ENCODE measurements at places on chromosomes 5 and 9.

GRCh38 chr5:25091921-25092320, 447.1 kb upstream of the CDH10 start:
- no peak for DNase-seq

DNA sequence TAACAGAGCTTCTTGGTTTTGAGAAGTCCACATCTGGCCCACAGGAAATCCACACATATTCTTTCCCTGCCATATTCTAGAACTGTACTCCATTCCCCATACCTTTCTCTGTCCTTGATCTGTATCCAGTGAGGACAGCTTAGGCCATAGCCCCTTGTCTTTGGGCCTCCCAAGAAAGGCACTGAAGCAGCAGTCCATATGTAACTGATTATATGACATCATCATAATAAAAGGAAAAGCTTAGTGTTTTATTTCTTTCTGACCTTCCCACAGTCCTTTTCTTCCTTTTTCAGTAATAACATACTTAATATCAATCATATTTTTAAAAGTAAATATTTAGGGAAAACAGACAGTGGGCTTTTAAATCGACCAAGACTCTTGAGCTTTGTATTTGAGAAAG, 222.0 kb downstream of the EDIL3 start:
- DNase-seq, result no peak

GRCh38 chr9:130906735-130907416, 10.3 kb upstream of the QRFP start:
- no peak for DNase-seq

- no peak for DNase-seq
These were observed 1099.9 kb upstream of the DMAC1 start for GRCh38 chr9:8899511-8899910.

GRCh38 chr9:8292657-8293056, 493.1 kb upstream of the DMAC1 start:
- DNase-seq, result no peak

DNA sequence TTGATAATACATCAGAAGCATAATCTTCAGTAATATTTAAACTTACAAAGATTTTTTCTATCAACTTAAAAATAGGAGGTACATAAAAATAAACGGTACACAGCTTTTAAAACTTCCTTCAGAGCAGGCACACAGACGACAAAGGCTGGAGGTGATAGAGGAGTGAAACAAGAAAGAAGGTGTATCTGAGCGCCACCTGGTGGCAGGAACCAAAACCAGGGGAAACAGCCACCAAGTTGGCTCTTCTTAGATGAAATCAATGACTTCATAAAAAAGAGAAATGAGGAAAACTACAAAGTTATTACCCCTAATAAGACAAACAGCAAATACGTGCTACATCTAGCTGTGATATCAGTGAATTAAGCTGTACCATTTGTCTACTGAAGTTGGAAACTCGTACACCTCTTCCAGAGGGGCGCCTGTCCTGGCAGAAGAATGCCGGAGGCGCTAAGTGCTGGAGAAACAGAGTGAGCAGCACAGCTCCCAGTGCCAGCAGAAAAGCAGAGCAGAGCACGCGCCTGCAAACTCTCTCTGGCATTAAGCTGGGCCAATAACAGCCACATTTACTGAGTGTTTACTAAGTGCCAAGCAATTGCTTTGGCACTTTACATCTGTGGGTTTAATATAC, 85.9 kb downstream of the SETX start:
- peak; percentile 51 for DNase-seq

DNA sequence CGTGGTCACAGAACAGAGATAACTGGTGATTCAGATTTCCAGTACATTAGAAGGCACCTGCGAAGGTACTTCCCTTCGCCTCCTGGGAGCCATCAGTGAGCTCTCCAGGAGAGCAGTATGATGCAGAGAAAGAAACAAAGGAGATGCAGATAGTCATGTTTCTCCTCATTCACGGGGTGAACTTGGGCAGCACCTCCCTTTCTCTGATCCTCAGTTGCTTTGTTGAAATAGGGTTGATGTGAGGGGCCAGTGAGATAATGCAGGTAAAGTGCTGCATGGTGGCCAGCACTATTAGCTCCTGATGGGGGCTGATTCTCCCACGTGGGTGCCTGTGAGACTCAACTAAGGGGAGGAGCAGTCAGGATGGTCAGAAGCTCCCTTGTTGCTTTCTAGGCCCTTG, 46.6 kb upstream of the ZNF169 start:
- no peak for DNase-seq

GRCh38 chr5:124795829-124796228, 49.4 kb upstream of the ZNF608 start:
- DNase-seq, result no peak

DNA sequence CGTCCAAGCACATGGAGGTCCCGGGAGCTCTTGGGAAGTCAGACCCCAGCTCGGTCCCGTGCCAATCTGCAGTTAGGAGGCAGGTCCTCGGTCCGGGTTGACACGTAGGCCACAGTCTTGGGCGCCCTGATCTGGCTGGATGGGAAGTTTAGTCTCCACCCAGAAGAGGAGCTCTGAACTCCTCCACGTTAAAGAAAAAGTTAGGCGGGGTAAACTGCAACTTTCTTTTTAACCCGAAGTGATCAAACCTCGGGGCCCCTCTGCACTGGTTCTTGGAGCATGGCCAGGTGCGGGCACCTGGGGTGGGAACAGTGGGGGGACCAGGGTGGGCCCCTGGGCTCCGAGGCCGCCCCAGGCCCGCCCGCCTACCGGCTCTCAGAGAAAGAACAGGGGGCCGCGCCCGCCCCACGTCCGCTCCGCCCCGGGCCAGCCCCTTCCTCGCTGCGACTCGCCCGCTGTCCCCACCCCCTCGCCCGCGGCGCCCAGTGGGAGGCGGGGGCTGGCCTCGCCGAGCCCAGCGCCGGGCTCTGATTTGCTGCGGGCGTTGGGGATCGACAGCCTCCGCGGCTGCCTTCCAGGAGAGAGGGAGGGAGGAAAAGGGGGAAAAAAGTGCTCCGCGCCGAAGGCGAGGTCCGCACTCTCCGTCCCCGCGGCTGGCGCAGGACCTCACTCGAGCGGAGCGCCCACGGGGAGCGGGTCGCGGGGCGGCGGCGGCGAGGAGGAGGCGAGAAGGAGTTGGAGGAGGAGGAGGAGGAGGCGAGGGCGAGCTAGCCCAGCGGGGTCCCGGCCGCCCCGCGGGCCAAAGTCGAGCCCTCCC, at the start of gene COL5A1:
Gene COL5A1 (plus strand): TSS at position 631 of the 817 bp plus-strand sequence. CDS start 385 bp downstream, outside the sequence.
- DNase-seq, result no peak

- no peak for DNase-seq
These were observed 291.0 kb downstream of the DOCK8 start for GRCh38 chr9:505741-506059.

DNA sequence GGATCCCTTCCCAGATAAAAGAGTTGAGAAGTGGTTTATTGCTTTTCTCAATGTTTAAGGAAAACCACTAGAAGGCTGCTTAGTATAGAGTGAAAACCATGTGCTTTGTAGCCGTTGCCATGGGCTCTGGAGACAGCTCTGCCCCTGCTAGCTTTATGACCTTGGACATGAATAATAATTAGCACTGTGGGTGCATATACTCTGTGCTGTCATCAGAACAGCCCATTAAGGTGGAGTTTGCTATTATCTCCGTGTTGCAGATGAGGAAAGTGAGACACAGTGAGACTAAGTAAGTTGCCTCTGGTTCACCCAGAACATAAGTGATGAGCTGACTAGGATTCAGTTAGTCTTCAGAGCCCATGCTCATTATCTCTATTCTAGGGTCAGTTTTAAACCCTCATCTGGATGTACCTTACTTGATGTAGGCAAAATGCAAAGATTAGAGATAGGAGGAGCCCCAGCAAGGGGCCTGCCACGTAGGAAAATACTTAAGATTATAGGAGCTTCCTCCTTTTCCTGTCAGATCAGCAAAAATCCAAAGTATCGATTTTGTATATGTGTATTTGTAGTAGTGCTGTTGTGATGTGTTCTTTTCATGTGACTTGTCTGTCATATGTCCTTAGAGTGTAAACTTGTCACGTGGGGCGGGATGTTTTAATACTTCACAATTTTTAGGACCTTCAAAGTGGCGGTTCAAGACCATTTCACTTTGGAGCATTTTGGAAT, 102.5 kb downstream of the TLE4 start:
- DNase-seq, result no peak

DNA sequence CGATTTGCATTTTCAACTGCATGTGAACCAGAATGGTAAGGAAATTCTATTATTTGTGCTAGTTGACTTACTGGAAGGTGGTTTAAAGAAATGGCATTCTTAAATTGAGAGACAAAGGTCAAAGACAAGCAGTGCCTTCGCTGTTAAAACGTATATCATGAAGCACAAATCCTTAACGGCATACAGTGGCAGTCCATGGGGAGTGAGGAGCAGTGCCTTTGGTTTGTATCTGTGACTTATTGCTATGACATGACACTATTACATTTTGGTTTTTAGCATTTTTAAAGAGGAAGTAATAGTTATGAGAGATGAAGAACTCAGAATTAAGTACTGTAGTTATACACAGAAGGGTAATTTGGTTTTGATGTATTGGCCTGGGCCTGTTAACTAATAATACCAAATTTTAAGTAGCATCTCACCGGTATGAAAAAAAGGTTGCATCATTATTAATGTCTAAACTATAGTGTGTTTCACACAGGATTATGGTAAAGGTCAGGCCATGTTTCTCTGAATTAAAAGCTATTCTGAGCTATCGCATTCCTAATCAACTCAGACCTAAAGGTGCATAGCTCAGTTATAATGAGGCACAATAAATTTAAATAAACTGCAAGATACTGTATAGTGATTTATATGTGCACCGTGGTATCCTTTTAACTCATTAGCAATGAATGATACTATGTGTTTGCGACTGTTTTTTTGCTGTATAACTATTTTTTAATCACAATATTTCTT, 339.8 kb upstream of the ARRDC3 start:
- no peak for DNase-seq

- DNase-seq, result no peak
These were observed 138.8 kb downstream of the PCSK1 start for GRCh38 chr5:96293966-96294883.

DNA sequence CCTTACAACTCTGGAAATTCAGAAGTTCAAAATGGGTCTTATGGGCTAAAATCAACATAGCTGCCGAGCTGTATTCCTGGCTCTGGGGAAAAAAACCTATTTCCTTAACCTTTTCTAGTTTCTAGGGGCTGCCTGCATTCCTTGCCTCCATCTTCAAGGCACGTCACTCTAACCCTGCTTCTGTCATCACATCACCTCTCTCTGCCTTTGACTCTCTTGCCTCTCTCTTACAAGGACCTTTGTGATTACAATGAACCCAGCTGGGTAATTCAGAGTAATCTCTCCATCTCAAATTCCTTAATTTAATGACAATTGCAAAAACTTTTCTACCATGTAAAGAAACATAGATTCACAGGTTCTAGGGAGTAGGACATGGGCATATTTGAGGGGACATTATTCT, 103.1 kb upstream of the SMC2 start:
- DNase-seq, result no peak

- no peak for DNase-seq
These were observed 612 bp upstream of the ATG10 start for GRCh38 chr5:81971111-81971711.

DNA sequence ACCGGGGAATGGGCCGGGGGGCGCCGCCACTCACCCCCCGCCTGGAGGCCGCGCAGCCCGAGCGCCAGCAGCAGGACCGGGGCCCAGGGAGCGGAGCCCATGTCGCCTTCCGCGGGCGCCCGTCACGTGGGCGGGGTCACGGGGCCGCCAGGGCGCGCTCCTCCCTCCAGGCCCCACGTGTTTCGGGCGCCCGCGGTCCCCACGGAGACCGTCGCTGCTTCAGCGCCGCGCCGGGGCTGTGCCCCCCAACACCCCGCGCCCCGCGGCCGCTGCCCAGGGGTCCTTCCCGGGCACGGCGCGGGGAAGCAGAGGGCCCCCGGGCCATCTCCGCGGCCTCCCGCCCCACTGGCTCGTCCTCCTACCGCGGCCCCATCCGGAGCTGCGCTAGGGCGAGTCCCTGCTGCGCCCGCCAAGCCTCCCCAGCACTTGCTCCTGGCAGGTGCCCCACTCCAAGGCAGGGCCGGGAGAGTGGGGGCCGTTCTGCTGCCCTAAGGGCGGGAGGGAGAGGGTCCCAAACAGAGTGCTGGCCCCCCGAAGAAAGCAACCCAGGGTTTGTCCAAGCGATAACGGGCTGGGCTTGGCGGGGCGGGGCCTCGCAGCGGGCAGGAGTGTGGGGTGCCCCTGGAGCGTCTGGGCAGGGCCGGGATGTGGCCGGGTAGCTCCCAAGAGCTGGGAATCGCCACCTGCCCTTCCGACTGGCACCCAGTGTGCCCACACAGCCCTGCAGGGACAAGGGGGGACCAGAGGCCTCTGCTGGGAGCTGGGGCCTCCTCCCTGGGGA, at the start of gene DPP7:
Gene DPP7 (minus strand): TSS at position 121 of the 781 bp plus-strand sequence. CDS start 20 bp downstream, at position 101.
- DNase-seq, result peak; percentile 75

GRCh38 chr9:80957801-80958200, 731.5 kb downstream of the TLE1 start:
- no peak for DNase-seq

- no peak for DNase-seq
These were observed 5.5 kb upstream of the HTR4 start for GRCh38 chr5:148659641-148660345.

GRCh38 chr9:131677444-131678180, 62.3 kb downstream of the RAPGEF1 start:
- DNase-seq, result no peak

DNA sequence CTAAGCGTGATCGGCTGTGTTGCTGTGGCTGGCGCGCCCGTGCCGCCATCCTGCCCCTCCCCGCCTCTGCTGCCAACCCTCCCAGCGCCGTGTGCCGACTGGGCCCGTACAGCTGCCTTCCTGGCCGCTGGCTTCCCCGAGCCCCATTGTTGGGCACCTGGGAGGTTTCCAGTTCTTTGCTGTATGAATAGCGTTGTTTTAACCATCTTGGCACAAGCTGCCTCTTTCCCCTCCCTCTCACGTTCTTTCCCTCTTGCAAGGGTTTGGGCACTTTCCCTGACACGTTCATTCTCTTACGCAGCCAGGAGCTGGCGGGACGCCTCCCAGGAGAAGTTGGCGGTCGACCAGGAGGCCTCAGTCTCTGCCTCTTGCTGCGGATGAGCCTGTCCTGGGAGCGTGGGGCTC, 43.1 kb upstream of the RXRA start:
- no peak for DNase-seq

- peak; percentile 17 for DNase-seq
These were observed at the start of gene IL31RA for GRCh38 chr5:55850839-55851674. IL31RA (plus strand) TSS chr5:55851357; CDS start chr5:55851571, 214 bp downstream.

GRCh38 chr5:34976347-34976746, 47.0 kb downstream of the DNAJC21 start:
- DNase-seq, result no peak

DNA sequence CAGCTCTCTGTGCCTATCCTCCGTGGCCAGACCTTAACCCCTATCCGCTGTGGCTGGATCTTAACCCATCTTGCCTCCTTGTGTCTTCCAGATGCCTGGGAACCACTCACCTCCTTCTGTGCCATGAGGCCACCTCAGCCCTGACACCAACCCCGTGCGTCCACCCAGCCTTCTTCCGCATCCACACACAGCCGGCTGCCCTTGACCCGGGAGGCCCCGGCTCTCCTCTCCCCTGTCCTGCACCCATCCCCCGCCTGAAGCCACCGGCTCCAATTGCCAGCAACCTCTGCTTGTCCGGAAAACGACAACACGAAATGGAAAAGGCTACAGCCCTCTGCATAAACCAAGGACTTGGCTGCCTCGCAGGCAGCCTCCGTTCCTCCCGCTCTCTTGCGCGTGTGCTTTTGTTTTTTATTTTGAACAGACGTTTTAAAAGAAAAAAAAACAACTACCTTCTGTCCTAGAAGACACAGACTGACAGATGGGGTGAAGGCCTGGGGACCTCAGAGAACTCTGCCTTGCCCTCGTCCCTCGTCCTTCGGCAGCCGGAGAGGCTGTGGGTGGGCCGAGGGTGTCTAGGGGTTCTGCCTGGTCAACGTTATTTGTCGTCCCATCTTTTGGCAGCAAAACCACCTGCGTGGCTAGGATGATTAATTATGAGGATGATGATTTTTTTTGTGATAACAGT, 32.5 kb upstream of the HMCN2 start:
- no peak for DNase-seq

GRCh38 chr9:37801287-37801850, 772 bp downstream of the DCAF10 start:
- DNase-seq, result no peak

Measured in T-helper 1 cell (primary cell).